Activated naive CD8-positive, alpha-beta T cell treated with anti-CD3 and anti-CD28 coated beads, Interleukin-2, amount 50 U/mL, for 24 hours (primary cell): ENCODE measurements at places on chromosomes 2 and 18.

- DNase-seq: no peak
Measured at GRCh38 chr2:210199186-210199765, 26.0 kb downstream of the ACADL start.

DNA sequence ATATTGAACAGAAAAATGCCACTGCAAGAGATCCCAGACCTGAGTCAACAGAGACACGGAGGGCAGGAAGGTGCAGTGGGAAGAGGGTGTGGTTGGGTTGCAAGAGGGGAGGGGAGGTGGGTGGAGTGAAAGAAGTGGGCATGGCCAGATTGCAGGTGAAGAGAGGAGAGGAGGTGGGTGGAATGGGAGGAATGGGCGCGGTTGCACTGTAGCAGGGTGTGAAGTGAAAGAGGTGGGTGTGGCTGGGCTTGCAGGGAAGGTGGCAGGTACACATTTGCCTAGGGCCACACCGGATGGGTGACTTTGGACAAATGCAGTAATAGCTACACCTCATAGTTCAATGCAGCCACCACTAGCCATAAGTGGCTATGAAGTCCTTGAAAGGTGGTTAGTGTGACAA lies 71.1 kb downstream of the DOCK10 start:
- DNase-seq: no peak

DNA sequence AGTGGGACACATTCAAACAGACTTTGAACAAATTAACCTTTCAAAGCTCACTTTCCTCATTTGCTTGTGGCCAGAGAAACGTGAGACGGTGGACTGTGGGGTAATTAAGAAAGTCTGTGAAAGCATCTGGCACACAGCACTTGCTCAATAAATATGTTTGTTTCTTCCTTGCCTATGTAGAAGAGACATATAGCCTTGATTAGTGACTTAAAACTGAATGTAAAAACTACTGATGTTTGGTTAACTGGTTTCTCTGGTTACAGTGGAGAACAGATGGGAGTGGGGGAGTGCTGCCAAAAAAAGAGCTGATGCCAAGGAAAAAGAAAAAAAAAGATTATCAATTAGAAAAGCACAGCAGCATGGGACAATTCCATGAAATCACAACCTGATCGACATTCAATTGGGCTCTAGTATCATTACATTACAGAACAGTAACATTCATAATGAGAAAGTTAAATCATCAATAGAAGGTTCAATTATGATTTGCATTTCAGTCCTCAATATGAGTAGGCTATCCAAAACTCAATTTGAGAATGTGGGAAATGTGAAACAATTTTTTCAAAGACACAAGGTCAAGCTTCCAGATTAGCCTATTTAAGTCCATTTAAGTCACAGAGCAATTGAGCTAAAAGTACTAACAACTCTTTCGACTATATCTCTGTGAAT lies 14.7 kb downstream of the CUL3 start:
- DNase-seq: no peak

- no peak for DNase-seq
Measured at GRCh38 chr2:205435970-205436369, 246.3 kb upstream of the NRP2 start.

DNA sequence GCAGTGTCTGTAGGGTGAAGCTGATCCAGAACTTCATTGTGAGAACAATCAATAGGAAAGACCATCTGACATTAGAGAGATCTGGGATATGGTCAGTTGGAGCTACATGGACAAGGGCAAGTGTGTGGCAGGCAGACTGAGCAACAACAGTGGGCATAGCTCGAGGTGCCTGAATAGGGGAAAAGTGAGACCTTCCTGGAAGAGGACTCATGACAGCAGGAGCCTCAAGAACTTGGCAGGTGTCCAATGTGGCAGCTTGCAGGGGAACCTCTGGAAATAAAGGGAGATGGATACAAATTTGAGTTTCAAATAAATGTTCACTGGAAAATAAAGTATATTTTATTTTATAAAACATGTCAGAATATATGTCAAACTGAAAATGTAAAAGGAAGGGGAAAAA lies 117.9 kb downstream of the TANC1 start:
- DNase-seq: no peak

GRCh38 chr2:213261237-213261636 lies 23.0 kb upstream of the SPAG16 start:
- DNase-seq: no peak

- DNase-seq: no peak
Measured at GRCh38 chr2:41896186-41896846, 151.5 kb upstream of the PKDCC start.

GRCh38 chr2:153811516-153811915 lies 60.2 kb upstream of the GALNT13 start:
- DNase-seq: no peak

- no peak for DNase-seq
Measured at GRCh38 chr2:119823734-119824334, 64.1 kb downstream of the PTPN4 start.

DNA sequence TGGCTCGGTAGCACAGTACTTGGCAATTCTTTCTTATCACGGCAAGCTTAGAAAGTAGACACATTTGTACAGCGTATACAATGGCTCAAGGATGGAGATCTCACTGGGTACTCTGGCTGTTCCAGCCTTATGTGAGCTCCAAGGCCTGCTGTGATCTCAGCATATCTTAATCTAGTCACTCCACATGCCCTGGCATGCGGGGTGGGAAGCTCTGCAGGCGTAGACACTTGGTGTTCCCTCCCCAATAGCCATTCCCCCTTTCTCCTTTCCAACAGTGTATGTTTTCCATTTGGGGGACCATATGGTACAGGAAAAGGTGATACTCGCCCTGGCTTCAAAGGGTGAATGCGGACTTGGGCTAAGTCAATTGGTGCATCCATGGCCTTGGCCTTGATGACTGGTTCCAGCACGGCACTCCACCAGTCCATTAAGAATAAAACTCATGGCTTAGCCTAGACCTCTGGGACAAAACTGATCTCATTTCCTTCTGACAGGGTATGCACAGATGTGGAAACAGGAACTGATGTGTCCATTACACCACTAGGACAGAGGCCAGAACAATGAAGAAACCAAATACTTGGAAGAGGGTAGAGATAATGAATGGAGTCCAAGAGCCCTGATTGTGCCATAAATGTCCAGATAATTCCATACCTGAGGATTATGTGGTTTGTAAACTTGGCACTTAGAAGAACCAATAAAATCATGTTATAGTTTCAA lies 28.4 kb downstream of the TGIF1 start:
- no peak for DNase-seq

- DNase-seq: no peak
Measured at GRCh38 chr2:158213773-158214172, 112.1 kb downstream of the UPP2 start.

GRCh38 chr2:26772064-26773001 lies 8.2 kb downstream of the SLC35F6 start:
- no peak for DNase-seq

- no peak for DNase-seq
Measured at GRCh38 chr2:208311321-208311720, 45.3 kb downstream of the PIKFYVE start.

DNA sequence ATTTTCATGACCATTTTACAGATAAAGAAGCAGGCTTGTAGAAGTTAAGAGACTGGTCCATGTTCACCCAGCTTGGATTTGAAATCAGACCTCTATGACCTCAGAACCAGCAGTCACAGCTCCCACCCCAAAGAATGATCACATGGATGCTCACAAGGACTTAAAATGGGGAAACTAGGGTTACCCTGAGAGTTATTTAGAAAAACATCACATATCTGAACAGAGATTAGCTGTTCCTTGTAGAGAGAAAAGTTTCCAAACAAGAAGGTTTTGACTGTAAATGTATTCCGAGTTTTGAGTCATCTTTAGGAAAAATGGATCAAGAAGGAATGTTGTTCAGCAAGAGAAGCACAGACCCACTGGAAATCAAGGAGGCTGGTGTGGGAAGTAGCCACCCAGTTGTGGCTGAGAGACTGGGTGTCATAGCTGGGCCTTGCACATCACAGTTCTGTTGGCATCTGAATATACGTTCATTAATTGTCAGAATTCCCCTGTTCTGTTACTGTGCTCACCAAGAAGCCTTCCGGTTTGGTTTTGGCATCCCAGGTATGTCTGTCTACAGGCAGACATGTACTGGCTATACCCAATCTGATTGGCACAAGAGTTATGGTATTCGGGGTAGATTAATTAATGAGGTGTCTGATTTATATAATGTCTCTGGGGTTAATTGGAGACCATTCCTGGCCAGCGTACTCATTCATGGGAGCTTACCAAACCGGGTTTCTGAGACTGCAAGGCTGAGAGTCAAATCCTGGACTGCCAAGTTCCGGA lies 371.8 kb upstream of the SLC14A2 start:
- DNase-seq: no peak

DNA sequence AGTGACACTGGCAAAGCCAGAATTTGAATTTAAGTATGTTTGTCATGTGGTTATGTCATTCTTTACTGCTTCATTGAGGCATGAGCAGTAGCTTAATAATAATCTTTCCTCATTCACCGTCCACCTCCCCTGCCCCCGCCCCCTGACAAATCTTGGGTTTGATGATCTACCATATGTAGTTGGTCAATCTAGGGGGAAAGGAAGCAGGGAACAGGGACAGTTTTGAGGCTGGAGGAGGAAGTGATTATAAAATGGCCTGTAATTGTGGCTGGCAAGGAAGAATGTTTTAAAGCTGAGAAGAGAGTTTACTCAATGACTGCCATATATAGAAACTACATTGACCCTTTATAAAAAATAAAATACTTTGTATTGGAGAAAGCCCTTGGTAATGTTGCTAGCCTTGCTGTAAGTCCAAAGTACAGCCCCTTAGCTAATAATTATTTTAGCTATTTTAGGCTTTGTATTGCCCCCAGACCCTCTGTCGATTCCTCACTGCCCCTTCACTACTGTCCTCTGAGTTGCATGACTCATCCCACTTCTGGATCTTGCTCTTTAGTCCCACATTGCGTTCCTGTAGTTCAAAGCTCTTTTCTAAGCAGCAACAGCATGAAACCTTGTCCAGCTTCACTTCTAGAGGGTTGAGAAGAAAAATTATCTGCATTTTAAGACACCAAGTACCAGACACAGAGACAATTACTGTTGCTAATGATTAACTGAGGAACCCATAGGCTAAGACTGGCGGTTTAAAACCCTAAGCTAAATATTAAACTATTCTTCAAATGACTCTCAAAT lies 38.4 kb downstream of the PELI1 start:
- no peak for DNase-seq

DNA sequence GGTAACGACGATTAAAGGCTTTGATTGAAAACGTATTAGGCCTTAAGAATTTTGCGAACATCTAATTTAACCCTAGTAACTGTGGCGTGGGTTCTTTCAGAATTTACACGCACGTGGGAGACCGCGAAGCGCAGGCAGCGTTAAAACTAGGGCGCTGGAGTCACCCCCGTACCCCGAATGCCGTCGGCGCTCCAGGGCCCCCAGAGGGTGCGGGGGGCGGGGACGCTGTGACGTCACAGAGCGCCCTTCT lies 673 bp upstream of the SMCHD1 start:
- DNase-seq: peak; percentile 81

DNA sequence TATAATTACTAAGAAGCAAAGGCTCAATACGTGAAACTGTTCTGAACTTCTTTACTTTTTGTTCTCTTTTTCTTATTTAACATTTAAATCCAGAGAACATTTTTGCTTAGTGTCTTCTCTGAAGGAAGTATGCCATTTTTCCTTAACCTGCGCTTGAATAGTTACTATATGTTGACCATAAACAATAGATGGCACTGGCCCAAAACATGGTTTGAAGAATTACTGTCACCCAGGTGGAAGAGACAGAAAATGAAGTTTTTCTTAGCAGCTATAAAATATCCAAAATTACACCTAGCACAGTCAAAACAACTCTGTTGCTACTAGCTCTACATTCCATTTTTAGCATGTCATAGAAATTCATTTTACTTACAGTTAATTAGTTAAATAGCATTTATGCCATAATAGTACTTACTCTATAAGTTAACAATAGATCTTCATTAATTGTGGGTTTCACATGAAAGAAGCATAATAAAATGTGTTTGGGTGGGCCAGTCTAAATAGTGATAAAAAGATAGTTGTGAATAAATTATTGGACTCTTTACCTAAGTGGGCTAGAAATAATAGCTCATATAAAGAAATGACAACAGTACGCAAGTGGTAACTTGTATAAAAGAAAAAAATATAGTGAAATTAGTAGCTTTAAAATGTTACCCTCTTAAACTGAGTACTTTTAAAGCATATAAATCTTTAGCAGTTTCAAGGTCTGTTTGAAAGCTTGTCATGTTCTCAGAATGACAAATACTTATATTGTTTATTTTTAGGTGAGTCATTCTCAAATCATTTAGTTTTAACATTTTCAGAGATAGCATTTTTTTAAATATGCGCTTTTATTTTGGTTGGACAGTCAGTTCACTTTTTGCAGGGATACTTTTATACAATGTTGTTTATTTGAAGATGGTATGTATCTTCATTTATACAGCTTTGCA lies 3.7 kb downstream of the ETAA1 start:
- DNase-seq: no peak

DNA sequence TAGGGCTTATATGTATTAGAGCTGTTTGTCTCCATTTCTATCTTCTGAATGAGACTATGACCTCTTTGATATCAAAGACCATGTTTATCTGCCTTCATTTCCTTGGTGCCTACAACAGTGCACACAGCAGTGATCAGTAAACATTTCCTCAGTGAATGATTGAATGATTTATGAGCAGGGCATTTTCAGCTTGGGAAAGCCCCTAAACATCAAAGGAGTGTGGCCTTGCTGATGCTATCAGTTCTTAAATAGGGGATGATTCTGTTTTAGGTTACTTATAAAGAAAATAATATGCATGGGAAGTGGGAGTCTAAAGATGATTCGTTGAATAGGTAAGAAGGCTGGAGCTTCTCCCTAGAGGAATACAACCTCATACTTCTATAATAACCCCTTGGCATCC lies 425.3 kb downstream of the ZNF521 start:
- no peak for DNase-seq

- DNase-seq: peak; percentile 46
Measured at GRCh38 chr2:17646081-17646554, 105.6 kb downstream of the VSNL1 start.

- no peak for DNase-seq
Measured at GRCh38 chr2:211367711-211368110, 811.3 kb downstream of the CPS1 start.
